Endothelial cell (in vitro differentiated cells): ENCODE measurements at places on chromosomes 3 and 15.

DNA sequence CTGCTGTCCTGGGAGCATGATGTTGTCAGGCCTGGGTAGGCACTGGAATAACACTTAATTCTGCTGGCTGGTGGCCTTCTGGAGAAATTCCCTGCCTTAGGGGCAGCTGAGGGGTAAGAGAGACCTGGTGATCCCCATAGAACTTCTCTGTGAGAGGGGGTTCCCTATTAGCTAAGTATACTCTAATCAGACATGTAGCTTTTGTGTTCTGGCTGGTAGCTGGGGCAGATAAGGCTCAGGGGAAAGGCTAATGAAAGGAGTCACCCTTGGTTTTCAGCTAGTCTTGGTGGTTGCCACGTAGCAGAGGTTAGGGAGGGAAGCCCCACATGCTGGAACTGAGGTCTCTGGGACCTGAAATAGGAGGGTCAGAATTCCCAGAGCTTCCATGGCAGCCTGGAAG, 952 bp upstream of the HDDC3 start:
- DNase-seq, result no peak

GRCh38 chr3:170961616-170962400, 53.4 kb upstream of the EIF5A2 start:
- DNase-seq, result peak; percentile 15

GRCh38 chr3:5479229-5479799, 291.8 kb downstream of the EDEM1 start:
- no peak for DNase-seq

- no peak for DNase-seq
Measured at GRCh38 chr3:13009132-13009945, 63.9 kb downstream of the IQSEC1 start.

GRCh38 chr15:78508272-78508671, 895 bp downstream of the HYKK start:
- DNase-seq, result no peak

GRCh38 chr15:59309405-59309804, 63.3 kb downstream of the MYO1E start:
- DNase-seq, result no peak

GRCh38 chr15:74251131-74251811, 15.1 kb downstream of the CCDC33 start:
- no peak for DNase-seq

- DNase-seq, result no peak
Measured at GRCh38 chr3:64586952-64587351, 100.8 kb downstream of the ADAMTS9 start.

- no peak for DNase-seq
Measured at GRCh38 chr3:195069501-195070251, 201.3 kb downstream of the XXYLT1 start.

- no peak for DNase-seq
Measured at GRCh38 chr3:38669668-38670067, 20.2 kb upstream of the SCN5A start.

DNA sequence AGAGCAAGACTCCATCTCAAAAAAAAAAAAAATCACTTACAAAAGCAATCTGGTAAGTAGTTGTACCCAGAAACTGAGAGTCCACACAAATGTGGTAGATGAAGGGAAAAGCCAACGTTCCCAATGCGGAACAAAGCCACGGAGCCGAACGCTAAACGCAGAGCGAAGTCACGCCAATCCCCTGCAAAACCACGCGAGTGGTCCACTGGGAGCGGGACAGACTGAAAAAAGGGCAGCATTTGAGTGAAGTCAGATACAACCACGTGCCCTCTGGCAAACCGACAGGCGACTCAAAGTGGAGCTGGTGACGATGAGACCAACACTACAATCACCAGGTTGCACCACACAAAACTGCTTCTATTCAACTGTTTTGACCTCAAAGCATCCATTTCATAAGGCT, 246.1 kb upstream of the LYSMD4 start:
- no peak for DNase-seq
